ENCODE measurements at places on chromosomes 1 and 21.

GRCh38 chr1:197144570-197145325 is 1.7 kb downstream of the ASPM start:
- DNase-seq: no peak

DNA sequence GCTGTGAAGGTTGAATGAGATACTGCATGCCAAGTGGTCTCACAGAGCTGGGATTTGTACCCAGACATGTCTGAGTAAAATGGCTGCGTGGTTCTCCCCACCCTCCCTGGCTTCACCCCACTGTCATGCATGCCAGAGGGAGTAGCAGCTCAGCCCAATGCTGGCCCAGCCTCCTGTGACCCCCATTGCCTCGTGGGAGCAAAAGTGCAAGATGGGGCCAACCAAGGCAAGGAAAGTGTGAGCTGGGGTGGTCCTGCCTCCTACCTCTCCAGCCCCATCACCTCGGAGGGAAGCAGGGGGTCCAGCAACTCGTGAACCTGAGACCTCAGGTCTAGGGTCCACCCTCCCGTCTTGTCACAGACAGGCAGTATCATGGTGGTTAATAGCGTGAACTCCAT is 209.8 kb upstream of the GRIK3 start:
- DNase-seq: no peak

DNA sequence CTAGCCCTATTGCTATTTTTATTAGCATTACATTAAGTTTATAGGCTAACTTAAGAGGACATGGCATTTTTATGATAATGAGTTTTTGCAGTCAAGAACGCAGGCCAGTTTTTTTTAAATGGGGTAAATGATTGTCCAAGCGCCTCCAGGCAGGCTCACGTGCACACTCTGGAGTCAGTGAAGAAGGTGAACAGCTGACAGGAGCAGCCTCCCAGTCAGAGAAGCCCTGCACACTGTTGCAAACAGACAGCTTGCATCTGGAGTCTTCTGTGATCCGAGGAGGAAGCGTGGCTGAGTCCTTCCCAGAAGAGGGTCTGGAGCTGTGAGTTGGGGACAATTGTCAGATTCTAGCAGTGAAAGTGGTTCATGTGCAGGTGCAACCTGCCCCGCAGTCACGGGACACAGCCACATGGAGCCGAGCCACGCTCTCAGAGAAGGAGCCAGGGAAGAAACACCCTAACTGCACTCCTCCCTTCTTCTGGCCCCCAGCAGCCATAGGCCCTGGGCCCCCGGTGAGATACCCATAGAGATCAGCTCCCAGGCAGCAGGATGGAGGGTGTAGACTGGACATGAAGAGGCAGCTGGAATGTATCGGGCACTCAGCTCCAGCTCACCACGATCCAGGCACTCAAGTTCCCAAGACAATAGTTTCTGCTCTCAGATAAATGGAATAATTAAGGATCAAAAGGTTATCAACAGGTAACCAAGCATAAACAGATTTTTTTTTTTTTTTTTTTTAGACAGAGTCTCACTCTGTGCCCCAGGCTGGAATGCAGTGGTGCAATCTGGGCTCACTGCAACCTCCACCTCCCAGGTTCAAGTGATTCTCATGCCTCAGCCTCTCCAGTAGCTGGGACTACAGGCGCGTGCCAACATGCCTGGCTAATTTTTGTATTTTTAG is 26.4 kb downstream of the CAPN2 start:
- peak; percentile 56 for DNase-seq

DNA sequence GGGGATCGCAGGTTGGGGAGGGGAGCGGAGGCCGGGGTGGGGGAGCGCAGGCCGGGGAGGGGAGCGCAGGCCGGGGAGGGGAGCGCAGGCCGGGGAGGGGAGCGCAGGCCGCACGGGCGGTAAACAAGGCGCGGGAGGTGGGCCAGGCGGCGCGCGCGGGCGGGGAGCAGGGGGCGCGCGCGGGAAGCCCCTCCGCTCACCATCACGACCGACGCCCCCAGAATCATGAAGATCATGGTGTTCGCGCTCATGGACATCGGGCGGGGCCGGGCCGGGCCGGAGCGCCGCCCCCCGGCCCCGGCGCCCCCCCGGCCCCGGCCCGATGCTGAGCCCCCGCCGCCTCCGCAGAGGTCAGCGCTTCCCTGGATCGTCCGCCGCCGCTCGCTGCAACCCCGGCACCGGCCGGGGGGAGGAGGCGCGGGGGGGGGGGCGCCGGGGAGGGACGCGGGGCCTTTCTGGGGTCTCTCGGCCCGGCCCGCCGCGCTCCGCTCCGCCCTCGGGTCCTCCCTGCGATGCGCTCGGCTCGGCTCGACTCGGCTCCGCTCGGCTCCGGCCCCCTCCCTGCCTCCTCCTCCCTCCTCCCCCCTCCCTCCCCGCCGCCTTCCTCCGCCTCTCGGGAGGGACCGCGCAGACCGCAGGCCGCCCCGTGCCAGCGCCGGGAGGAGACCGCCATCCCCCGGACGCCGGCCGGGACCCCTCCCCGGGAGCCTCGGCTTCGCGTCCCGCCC is at the start of gene TMEM240:
Gene TMEM240, minus strand, starts transcription at position 535 of the 728 bp plus-strand sequence. Its CDS starts 278 bp downstream, at position 257.
- peak; percentile 93 for DNase-seq

- DNase-seq: no peak
Observed at GRCh38 chr1:32767641-32768040, 49.5 kb downstream of the YARS1 start.

DNA sequence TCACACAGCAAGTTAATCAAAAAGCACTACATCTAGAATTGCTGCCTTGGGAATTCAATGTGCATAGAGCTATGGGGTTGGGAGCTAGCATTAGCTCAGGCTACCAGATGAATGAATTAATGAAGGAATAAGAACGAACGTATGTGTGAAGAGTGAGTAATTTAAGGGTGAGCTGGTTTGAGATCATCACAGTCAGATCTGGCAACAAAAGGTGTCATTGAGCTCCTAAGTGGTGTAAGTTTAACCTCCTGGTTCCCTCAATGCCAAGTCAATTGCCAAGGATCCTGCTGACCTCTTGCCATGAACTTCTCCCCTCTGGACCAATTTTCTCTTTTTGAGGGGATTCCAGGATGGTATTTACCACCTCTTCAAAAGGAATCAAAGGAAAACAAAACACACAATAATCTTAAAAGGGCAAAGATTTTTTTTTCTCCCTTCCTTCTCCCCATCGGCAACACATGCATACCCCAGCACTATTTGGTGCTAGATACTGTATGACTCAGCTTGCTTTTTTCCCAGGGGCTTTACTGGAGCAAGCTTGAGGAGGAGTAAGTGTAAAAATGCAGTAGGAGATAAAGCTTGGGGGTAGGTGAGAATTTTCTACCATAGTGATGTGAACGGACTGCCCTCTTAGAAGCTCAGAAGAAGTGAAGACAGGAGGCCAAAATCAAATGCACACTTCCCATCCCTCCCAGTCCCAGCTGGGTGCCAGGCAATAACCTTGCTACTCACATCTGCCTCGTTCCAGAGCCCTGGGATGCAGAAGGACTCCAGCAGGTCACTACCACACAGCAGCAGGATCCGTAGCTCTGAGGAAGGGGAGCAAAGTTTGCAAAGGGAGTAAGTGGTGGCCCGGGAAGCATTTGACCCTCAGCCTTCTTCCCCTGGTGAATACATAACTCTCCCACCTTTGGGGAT is 92.0 kb downstream of the LAMC2 start:
- DNase-seq: peak; percentile 1

- peak; percentile 58 for DNase-seq
Observed at GRCh38 chr1:33713058-33713877, 150.6 kb upstream of the HMGB4 start.

GRCh38 chr1:14612256-14612655 is 13.8 kb downstream of the KAZN start:
- no peak for DNase-seq

DNA sequence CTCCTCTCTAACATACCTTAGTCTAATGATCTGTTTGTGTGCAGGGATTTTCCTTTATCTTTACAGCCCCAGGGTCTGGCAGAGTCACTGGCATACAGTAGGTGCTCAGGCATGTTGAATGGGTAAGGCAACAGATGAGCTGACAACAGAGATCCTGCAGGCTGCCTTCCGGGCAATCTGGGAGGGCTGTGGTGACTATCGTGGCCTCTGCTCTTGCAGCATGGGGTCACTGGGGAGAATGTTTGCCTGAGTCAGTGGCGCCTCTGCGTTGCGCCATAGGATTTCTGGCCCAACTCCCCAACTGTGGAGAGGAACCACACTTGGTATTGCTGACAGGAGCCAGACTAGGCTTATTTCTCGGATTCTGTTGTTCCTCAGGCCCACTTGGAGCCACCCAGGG is 93.8 kb downstream of the LAMC2 start:
- peak; percentile 89 for DNase-seq

DNA sequence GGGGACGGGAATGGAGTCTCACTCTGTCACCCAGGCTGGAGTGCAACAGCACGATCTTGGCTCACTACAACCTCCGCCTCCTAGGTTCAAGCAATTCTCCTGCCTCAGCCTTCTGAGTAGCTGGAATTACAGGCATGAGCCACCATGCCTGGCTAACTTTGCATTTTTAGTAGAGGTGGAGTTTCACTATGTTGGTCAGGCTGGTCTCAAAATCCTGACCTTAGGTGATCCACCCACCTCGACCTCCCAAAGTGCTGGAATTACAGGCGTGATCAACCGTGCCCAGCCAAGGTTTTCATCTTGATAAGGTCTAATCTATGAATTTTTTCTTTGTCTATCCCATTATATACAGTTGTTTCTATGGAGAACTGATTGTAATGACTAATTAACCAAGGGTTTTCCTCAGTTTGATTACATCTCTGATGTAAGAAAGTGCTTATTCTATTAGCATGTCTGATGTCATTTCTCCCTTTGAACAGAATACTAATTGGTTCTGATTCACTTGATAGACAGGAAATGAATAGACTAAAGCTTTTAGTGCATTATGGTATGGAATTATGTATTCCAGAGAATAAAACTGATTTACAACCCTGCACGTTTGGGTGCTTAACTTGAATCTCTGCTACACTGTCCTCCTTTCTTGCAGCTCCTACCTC is 11.9 kb downstream of the PACC1 start:
- DNase-seq: no peak

DNA sequence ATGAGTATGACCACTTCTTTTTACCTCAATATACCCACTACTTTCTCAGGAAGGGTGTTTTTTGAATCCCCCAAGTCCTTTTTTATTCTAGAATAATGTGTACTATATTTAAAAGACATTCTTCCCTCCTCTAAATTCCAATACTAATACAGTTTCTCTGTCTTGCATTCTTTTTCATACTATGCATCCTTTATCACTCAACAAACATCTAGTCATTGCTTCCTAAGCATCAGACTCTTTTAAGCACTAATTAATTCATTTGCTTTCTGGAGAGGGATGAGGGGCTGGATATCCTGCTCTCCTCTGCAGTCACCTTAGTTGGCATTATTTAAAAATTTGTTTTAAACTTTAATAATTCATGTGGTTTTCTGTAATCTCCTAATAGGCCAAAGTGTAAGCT is 838.8 kb downstream of the KCNT2 start:
- no peak for DNase-seq

GRCh38 chr1:84862810-84863251 is 30.2 kb downstream of the LPAR3 start:
- no peak for DNase-seq

GRCh38 chr1:214698559-214698958 is 95.6 kb downstream of the CENPF start:
- DNase-seq: no peak

DNA sequence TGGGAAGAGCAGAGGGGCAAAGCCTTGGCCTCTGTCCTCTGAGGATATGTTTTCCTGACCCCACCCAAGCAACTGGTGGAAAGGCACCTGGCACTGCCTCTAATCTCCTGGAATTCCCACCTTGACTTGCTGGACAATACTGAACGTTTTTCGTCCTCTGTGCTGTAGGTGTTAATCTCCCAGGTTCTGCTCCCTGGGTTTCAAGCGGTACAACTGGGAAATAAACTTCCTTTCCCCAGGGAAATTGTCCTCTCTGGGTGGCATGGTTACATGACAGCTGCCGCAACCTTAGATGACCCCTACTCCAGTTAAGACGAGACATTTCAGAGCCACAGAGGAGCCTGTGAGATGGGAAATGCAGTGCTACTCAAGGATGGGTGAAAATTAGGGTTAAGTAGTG is 57.3 kb upstream of the BCAR3 start:
- no peak for DNase-seq

DNA sequence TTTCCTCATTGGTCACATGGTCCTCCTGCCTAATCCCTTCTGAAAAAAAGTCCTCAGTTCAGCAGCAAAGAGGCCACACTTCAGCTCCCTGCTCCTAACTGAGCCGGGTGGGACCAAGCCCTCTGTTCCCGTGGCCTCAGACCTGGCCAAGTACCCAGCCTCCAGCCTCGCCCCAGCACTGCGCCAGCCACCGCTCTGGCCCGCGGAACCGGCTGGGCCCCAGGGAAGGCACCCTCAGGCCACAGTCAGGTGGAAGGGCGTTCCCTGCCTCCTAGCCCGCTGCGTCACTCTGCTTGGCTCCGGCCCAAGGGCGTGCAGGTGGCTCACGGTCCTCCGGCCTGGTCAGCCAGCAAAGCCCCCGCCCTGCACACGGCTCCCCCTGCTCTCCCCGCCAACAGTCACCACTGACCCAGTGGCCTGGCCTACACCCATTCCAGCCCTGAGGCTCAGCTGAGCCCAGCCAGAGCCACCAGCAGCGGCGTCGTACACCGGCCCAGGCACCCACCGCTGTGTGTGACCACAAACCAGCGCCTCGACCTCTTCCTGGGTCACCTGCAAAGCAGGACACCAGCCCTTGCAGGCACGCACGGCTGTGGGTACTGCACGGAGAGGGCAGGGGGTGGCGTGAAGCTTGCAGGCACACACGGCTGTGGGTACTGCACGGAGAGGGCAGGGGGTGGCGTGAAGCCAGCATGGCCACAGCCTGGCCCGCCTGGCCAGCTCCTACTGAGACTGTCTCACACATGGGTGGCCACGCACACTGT is 19.4 kb downstream of the NADK start:
- no peak for DNase-seq

DNA sequence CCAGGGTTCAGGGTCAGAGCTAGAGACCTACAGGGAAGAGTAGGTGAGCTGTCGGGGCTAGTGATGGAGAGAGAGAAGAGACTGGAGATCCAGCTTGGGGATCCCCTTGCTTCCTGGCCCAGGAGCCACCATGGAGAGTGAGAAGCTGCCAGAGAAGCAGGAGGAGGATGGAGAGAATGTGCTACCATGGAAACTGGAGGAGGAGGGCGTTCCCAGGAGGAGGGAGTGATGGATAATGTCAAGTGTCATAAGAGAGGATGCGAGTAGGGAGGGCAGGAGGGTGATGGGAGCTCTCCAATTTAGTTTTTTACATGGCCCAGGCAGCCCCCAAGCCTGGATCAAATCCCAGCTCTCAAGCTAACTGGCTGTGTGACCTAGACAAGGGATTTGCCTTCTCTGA is 46.5 kb upstream of the EPB41 start:
- no peak for DNase-seq

Data from posterior vena cava (tissue), 2 donors.